ENCODE measurements at places on chromosomes 1 and 21.
A peak's percentile ranks its signal among the peaks of the same experiment; 100 is the strongest.

GRCh38 chr1:19338323-19338762 is 26.2 kb downstream of the SLC66A1 start:
- DNase-seq = peak; percentile 39

DNA sequence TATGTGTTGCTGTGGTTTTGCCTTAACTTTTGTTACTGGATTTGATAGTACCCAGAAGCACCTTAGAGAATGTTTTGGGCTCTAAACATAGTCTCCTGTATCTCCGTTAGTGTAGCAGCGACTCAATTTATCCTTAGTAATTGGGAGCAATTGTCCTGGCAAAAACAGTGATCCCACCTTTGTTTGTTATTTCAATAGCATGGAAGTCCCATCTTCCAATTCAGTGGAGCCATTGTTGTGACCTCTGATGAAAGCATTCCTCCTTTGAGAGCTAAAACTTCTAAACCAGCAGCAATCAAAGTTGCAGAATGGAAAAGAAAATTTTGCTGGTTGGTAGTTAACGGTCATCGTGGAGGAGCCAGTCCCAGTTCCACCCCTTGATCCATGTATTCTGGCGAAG is 34.7 kb downstream of the RTCA start:
- DNase-seq = no peak

- no peak for DNase-seq
Measured at GRCh38 chr1:36533897-36534296, 51.2 kb upstream of the CSF3R start.

DNA sequence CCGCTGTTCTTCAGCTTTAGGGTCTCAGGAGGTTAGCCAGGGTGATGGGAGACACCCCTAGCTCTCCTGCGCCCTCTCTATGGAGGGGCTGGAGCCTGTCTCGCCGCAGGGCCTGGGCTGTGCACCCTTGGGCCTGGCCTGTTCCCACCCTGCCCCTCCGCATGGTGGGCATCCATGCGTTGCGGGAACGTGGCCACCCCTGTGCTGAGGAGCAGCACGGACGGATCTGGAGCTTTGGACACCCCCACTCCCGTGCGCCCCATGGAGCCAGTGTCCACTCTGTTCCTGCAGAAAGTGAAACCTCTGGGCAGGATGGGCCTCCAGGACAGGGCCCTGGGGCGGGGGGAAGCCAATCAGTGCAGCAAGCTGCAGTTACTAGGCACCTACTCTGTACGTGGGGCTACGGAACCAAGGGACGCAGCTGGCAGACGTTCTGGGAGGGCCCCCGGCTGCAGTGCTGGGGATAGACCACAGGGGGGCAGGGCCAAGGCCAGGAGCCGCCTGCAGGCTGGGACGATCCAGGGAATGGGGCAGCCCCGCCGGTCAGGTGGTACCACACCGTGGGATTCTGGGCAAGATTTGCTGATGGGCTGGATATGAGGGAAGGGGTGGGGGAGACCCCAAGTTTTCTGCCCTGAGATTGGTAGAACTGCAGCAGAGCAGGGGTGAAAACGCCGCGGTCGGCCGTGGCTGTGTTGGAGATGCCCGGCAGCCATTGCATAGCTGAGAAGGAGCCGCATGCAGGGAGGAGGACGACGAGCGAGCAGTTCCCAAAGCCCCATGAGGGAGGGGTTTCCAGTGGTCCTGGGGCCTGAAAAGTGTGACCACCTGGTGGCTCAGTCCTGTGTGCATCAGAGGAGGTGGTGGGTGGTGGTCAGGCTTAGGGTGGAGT is 43.3 kb downstream of the TP73 start:
- peak; percentile 50 for DNase-seq

GRCh38 chr1:39332291-39332690 is 127.8 kb downstream of the MACF1 start:
- DNase-seq = no peak

GRCh38 chr21:25735646-25736597 is 1.1 kb downstream of the GABPA start:
- peak; percentile 87 for DNase-seq

DNA sequence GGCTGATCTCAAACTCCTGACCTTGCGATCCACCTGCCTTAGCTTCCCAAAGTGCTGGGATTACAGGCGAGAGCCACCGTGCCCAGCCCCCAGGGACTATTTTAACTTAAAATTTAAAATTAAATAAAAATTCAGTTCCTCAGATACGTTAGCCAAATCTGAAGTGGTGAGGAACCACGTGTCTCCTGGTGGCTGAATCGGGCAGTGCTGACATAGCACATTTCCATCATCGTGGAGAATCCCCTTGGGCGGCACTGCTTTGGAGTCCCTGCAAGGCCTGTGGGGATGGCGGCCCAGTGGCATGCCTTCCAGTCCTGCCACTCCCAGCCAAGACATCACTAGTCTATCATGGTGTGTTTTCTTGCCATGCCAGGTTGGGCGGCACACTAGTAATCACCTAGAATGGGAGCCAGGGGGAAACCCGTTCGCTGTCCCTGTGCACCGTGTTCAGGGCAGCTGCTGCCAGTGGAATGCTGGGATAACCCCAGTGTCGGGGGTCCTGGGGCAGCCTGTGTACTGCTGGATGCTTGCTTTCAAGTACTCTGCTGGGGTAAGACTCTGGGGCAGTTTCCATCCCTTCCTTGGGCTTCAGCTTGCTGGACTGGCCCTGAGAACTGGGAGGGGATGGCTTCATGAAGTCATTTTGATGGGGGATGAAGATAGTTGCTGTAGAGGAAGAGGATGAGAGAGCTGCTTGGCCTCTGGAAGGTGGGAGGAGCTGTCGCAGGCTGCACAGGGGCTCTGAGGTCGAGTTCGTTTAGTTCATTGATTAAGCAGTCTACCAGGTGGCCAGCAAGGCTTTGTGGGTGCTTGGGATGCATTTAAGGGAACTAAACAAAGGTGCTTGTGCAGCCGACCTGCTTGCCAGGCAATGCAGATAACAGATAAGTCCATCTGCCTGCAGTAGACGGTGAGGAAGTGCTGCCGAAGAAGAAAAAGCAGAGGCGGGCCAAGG is 4.6 kb downstream of the ZBTB48 start:
- no peak for DNase-seq

DNA sequence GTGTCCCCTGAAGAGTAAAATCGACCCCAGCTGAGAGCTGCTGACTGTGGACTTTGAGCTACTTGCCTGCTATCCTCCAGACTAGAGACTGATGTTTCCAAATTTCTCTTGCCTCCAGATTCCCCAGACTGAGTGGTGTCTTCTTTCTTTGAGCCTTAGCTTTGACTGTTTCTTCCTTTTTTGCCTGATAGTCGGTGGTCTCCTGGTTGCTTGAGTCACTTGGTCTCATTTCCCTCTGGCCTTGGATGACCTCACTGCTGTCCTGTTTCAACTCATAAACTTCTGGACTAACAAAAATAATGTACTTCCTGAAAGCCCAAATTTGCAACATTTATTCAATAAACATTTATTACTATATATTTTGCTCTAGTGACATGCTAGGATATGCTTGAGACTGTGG is 52.9 kb upstream of the DIPK1A start:
- no peak for DNase-seq

DNA sequence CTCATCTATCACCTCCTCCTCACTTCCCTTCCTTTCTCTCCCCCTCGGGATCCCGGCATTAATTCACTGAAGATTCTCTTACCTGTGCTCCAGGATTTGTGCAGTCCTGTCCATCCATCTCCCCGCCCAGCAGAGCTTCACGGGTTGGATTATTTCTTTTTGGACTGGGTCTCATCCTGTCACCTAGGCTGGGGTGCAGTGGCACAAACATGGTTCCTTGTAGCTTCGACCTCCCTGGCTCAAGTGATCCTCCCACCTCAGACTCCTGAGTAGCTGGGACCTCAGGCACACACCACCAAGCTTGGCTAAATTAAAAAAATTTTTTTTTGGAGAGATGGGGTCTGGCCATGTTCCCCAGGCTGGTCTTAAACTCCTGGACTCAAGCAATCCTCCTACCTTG is 12.3 kb upstream of the CSF3R start:
- DNase-seq = no peak

DNA sequence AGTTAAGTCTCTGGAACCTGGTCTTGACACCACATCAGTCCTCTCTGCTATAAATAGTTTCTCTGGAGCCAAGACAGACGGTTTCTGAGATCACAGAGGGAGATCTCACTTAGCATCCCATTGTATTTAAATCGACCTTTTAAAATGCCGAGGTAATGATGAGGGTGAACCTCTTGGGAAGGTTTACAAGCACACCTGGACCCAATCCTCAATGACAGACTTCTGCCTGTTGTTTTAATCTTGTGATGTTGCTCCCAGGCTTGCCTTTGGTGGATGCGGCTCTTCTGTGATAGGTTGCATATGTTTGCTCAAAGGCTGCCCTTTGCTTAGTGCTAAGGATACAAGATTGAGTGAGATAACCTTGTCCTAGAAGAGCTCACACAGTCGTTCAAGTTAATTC is 104.6 kb upstream of the L1TD1 start:
- DNase-seq = no peak

DNA sequence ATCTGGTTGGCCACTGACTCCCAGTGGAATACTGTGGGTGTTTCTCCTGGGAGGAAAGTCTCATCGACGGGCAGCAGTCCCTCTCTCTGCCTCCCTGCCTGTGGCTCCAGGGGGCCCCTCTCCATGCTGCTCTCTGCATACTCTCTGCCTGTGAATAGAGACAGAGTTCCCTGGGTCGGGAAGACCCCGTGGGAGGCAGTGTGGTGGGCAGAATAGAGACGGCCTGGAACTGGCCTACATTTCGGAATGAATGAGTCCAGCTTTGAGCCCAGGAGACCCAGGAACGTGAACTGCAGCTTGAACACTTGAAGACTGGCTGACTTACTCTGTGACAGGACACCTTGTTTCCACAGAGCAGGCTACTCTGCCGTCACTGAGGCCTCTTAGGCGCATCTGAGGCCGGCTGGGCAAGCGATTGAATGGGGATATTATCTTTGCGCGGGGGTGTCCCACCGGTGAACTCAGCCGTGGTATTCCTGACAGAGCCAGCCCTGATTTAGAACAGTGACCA is 64.0 kb downstream of the KIF21B start:
- DNase-seq = no peak

- DNase-seq = no peak
Measured at GRCh38 chr1:40770296-40771070, 13.1 kb upstream of the KCNQ4 start.

DNA sequence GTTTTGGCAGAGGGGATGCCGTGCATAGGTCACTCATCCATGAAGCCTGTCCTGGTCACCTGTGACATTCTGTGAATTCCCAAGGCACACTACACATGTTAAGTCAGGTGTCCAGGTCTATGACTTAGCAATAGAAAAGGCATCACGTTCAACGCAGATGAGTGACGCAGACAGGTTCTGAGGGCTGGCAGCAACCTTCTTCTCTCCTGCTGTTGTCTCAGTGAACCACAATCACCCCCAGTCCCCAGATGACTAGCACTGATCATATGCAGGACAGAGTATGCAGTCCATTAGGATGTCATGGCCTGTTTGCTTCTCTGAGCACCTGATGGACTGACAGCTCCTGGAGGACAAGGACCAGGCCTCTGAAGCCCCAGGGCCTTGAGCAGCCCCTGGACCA is 157.8 kb upstream of the KAZN start:
- DNase-seq = no peak

GRCh38 chr1:15412175-15412800 is 2.6 kb downstream of the EFHD2 start:
- DNase-seq = no peak

GRCh38 chr1:205977402-205978014 is 25.7 kb downstream of the RAB7B start:
- DNase-seq = peak; percentile 56

GRCh38 chr1:57235730-57236510 is 187.9 kb downstream of the DAB1 start:
- no peak for DNase-seq

- DNase-seq = no peak
Measured at GRCh38 chr1:100622037-100622436, 84.1 kb downstream of the GPR88 start.

GRCh38 chr1:12565966-12566352 is 52.1 kb downstream of the DHRS3 start:
- DNase-seq = no peak

- no peak for DNase-seq
Measured at GRCh38 chr1:8913457-8913856, 32.2 kb upstream of the CA6 start.

DNA sequence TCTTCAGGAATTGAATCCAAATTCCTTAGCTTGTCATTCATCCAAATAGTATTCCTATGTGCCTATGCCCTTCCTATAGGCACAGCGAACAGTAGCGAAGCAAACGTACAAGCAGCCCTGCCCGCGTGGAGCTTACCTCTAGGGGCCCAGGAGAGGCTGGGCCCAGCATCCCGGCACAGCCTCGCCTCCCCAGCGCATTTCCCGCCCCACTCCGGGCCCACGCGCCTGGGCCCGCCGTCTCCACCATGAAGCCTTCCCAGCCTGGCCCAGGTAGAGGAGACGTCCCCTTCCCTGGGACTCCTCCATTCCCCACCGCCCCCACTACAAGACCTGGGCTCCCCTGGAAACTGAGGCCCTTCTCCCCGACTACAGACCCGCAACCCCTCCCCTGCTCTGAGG is 245 bp upstream of the TMEM269 start:
- no peak for DNase-seq

DNA sequence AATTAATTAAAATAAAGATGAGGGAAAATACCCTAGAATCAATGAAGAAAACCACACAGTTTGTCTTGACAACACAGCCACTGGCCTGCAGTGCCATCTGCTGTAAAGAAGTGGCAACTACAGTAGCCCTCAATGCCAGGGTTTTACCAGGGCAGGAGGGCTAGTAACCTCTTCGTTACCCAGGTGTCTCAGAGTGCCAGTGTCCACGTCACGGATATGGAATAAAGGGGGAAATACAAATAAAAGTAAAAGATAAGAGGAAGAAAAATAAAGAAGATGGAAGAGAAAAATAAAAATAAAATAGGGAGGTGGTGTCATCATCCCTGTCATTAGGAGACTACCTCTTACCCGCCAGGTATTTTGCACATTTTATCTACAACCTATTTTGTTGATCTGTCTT is 14.2 kb upstream of the SLC44A3 start:
- peak; percentile 57 for DNase-seq

GRCh38 chr1:16164213-16165072 is 8.6 kb upstream of the EPHA2 start:
- no peak for DNase-seq

GRCh38 chr1:147236959-147237791 is 5.3 kb upstream of the CHD1L start:
- peak; percentile 60 for DNase-seq

DNA sequence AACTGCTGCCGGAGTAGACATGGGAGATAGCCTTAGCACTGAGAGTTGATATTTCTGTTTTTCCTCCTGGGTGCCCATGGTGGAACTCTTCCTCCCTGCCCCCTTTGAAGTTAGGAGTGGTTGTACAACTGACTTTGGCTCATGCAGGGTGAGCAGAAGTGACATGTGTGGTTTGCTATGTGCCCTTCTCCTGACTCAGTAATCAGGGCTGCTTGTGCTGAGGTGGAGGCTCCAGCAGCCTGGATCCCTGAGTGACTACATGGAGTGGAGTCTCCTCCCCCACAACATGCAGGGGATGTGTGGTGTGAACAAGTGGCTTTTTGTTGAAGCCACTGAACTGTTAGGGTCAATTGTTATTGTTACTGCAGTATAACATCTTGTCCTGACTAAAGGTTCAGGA is 261.6 kb downstream of the CAMTA1 start:
- no peak for DNase-seq
